HT1080 (cell line): ENCODE measurements at places on chromosomes 5 and 9.

DNA sequence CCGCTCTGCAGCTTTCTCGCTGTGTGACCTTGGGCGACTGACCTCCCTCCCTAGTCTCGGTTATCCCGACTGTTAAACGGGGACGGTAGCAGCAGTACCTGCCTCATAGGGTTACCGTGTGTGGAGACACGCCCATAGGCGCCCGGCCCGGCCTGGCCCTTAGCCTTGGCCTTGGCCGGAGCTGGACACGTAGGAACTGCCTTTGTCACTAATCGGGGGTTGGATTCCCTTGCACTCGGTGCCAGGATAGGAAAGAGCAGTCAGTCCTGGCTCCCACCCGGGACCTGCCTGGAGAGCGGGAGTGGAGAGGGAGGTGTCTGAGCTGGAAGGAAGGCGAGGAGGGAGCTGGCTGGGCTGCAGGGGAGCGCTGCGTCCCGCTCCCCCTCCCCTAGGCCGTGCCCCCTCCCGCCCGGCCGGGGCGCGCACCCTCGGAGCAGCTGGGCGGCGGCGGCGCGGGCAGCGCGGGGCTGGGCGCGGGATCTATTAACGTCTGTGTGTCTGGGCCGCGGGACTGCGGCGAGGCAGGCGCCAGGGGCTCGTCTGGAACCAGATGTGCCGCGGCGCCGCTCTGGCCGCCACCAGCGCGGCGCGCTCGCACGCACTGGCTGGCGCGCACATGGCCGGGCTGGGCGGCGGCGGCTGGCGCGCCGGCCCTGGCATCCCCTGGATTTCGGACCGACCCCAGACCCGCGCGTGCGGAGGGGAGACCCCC lies 31.7 kb downstream of the PRRX2 start:
- DNase-seq, result no peak

DNA sequence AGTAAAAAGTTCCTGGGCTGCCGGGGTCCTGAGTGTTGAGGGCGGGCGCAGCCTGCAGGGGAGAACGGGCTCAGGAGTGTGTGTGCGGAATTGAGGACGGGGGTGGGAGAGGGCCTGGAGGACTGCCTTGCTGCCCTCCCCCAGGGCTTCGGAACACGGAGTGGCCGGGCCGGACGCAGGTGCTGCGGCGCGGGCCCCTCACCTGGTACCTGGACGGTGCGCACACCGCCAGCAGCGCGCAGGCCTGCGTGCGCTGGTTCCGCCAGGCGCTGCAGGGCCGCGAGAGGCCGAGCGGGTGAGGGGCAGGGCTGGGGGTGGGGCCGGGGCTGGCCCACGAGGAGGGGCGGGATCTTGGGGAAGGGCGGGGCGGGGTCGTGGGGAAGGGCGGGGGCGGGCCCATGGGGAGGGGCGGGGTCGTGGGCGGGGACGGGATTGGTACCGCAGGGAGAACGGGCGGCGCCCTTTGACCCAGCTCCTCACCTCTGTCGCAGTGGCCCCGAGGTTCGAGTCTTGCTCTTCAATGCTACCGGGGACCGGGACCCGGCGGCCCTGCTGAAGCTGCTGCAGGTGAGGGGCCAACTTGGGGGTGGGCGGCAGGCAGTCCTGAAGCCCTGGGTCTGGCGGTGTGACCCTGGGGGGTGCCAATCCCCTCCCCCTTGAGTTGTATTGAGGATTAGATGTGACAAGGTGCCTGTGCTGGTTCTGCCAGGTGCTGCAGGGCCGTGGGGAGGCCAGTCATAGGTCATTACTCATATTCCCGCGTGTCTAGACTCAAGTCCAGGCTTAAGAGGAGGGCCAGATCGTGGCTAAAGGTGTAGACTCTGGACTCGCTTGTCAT lies 7.1 kb downstream of the FPGS start:
- no peak for DNase-seq

GRCh38 chr5:113278976-113279375 lies 155.8 kb downstream of the TSSK1B start:
- peak; percentile 30 for DNase-seq

DNA sequence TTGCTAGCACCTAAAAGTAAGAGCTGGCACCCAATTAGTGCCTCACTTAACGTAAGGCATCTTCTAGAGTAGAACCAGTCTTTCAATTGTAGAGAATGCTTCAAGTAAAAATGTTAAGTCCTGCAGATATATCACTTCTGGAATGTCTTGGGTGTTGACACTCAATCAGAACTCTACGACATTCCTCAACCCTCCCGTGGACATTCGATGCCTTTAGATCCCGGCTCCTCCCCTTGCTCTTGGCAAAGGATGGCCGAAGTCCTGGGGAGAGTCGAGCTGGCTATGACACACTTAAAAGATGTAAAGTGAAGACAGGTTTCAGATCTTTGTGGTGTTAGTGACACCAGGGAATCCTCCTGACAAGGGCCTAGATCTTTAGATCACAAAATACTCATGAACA lies 87.5 kb upstream of the ERCC6L2 start:
- DNase-seq, result no peak

- no peak for DNase-seq
Measured at GRCh38 chr9:35675204-35675603, 1.5 kb downstream of the CA9 start.

DNA sequence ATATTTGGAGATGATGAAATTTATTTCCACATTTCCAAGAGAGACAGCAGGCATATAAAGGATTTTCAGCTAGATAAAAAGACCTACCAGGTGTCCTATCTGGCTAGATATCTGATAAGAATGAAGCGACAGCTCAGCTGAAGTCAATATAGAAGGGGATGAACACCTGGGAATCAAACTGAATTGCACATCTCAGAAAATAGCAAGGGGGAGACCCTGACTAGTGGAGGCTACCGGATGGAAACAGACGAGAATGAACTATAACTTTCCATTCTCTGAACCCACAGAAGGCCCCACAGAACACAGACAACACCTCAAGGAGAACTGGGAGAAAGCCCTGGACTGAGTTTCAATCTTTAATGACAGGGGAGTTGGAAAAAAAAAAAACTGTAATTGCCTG lies 51.1 kb downstream of the CPLANE1 start:
- DNase-seq, result no peak

GRCh38 chr9:108142504-108143201 lies 653.1 kb upstream of the KLF4 start:
- DNase-seq, result peak; percentile 18

DNA sequence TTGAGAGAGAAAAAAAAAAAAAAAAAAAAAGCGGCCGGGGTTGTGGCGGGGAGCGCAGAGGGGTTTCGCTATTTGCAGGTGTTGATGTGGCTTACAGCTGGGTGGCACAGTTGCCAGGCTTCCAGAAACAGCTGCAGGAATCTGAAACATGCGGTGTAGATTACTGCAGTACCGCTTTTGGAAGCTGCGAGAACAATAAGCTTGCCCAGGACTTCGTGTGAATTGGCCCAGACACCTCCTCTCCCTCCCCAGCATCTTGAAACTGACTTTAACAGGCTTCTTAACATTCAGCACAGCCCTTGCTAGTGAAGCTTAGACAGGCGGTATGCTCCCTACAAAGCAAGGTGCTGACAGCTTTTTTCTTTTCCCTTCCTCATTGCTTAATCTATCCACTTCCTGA lies 104.0 kb downstream of the ATP10B start:
- DNase-seq, result no peak

DNA sequence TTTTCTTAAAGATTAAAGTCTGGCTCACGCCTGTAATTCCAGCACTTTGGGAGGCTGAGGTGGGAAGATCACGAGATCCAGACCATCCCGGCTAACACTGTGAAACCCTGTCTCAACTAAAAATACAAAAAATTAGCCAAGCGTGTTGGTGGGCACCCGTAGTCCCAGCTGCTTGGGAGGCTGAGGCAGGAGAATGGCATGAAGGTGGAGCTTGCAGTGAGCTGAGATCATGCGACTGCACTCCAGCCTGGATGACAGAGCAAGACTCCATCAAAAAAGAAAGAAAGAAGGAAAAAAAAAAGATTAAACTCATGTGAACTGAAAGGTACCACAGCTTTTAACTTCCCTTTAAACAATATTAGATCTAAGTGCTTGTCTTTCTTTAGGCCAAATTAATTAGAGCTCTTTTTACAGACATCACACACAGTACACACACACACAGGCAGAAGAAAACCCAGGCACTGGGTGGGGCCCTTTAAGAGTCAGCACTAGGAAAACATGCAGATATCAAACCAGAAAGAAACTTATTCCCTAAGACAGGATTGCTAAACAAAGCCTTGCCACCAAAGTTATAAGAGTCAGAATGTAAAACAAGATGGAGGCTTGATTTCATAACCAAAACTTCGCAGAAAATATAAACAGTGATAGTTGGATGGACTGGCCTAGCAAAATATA lies 29.3 kb upstream of the UHRF2 start:
- no peak for DNase-seq

DNA sequence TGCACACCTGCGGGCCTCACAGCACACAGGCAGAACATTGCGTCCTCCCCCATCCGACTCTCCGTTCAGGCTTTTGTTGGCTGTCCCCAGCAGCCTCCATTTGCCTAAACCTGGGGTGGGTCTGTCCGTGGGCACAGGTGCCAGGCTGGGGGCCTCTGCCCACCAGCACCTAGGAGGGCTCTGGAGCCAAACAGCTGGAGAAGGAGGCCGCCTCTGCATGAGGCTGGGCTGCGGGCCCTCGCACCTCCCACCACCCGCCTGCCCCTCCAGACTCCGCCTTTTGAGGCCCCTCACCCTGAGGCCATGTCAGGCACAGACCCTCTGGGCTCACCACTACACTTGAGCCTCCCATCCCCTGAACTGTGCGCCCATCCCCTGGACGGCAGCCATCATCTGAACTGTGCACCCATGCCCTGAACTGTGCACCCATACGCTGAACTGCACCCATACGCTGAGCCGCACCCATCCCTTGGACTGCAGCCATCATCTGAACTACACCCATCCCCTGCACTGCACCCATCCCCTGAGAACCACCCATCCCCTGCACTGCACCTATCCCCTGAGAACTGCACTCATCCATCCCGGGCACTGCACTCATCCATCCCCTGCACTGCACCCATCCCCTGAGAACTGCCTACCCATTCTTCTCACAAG lies 98.0 kb upstream of the OTULINL start:
- no peak for DNase-seq

- DNase-seq, result no peak
Measured at GRCh38 chr5:102957141-102957540, 162.8 kb downstream of the GIN1 start.

GRCh38 chr9:132708239-132708638 lies 38.0 kb downstream of the GTF3C4 start:
- DNase-seq, result no peak

DNA sequence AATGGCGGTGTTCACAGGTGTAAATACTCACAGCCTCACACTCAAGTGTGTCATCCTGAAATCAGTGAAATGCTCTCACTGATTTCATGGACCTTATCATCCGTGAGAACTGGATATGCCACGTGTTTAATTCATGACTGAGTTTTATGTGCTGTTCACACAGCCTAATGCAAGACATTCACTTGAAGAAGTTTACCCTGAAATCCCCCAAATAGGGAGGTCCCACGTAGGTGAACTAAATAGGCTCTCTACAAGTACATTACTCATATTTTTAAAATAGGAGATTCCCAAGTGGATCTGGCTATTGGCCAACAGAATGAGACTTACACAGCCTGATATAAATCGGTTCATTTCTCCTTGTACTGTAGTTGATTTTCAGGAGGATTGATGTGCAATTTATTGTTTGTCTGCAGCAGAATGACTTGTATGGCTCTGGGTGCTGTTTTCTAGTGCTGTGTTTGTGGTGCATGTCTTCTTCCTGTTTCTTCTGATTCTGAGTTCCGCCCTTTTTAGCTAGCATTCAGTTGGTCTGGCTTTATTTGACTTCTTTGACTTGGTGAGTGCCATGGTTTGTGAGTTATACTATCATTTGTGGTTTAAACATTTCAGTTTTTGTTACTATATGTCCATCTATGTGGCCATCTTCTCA lies 25.1 kb downstream of the TRIO start:
- DNase-seq, result no peak

DNA sequence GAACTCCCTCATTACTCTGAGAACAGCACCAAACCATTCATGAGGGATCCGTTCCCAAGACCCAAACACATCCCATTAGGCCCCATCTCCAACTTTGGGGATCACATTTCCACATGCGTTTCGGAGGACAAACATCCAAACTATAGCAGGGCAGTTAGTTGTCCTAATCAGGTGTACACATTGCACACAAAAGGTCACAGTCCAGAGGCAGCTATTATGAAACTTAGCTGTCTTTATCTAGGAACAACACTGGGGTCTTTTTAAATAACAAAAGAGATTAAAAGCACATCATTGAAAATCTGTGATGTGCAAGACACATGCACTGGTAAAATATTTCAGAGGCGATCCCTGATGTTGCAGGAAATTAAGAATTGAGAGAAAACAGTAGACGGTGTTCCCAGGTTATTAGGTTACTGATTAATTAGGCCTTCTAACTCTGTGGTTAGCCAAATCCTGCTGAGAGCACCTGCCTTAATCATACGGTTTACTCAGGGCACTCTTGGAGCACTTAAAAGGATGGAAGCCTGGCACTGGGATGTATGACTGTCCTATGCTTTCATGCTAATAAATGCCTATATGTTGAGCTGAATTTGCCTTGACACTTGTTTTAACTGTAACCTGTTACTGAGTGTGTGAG lies 1574.5 kb upstream of the WWC1 start:
- no peak for DNase-seq

GRCh38 chr5:168843277-168844015 lies 264.3 kb upstream of the PANK3 start:
- DNase-seq, result no peak

DNA sequence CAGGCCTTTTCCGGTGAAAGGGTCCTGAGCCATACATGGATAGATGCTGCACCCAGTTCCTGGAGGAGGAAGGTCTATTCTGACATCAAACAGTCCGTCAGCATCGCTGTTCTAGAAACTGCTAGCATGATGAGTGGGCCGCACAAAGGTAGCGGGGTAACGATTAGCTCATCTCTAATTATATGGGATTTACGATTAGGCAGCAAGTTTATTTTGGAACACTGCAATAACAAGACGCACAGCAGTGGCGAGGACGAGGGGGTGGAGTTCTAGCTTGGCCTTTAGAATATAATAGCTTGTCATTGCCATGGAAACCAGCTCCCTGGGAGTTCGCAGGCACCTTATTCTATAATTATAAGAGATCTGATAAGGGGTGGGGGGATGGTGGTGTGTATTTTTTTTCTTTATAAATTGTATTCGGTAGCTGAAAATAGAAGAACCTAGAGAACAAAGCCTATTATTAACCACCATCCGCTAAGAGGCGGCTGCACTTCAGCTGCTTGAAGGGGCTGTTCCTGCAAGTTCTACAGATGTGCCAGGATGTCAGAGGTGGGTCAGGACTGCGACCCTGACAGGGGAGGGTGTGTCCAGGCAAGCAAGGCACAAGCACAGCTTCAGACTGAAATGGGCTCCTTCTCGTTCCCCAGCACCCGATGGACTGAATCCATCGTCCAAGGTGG lies 311.0 kb downstream of the AGTPBP1 start:
- no peak for DNase-seq

DNA sequence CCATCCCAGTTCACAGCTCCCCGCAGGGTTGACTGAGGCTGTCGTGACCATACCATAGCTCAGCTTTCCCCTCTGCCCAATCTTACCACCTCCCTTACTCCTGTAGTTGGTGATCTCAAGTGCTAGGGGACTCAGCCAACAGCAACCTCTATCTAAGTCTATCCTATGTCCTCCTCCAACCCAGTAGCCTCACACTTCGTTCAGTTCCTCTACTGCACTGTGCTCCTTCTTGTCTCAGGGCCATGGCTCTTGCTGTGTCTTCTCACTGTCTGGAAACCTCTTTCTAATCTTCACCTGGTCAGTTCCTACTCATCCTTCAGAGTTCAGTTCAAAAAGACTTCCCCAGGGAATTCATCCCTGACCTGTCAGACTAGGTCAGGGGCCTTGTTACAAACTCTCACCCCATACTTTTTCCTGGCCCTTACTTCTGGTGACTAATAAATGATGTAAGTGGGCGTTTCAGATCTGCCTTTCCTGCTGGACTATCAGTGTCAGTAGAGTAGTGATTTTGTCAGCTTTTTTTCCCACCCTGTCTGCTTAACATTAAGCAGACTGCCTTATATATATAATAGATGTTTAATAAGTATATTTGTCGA lies 53.6 kb upstream of the NR3C1 start:
- DNase-seq, result peak; percentile 69
